ENCODE measurements at places on chromosomes 1 and 21. TPM values are rescaled to one million over a fixed set of nuclear protein-coding genes. Genes with fewer than 3 reads are reported as not detected.

DNA sequence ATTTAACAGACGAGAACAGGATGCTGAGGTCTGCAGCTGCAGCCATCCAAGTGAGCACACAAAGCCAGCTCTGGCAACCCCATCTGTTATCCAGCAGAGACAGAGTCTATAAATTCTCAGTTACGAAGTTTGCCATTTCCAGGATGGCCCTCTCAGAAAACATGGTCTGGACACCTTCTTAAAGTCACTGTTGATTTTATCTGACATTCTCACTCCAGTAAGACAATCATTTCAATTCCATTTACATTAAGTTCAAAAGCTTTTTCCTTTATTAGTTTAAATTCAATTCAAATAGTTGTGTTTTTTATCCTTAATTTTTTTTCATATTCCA lies 125.5 kb downstream of the DMRTB1 start:
- H3K4me1 ChIP-seq: peaks cover 12% of the 10 kb centered on the region
- H3K4me3 ChIP-seq: no peak overlapping the region
- H3K27me3 ChIP-seq: no peaks in the 10 kb centered on the region

GRCh38 chr1:6962996-6963911 lies 178.0 kb downstream of the CAMTA1 start:
- peak; percentile 95 for DNase-seq
- H3K4me3 ChIP-seq: peak overlapping the region; percentile 34
- H3K36me3 ChIP-seq: no peaks in the 10 kb centered on the region

Gene KCNJ6
- total RNA-seq: 0.24 TPM

Gene NFYC
- 83.9 TPM for total RNA-seq

GRCh38 chr21:35783721-35784120 lies 276.6 kb downstream of the SETD4 start:
- H3K4me1 ChIP-seq: peaks cover 20% of the 10 kb centered on the region
- no peaks in the 10 kb centered on the region for H3K27me3 ChIP-seq
- no peak for DNase-seq
- H3K4me3 ChIP-seq: no peak overlapping the region

GRCh38 chr1:210981490-210981889 lies 152.5 kb downstream of the KCNH1 start:
- no peaks in the 10 kb centered on the region for H3K27me3 ChIP-seq
- no peak for DNase-seq
- H3K27ac ChIP-seq: no peak overlapping the region
- H3K4me3 ChIP-seq: no peak overlapping the region

DNA sequence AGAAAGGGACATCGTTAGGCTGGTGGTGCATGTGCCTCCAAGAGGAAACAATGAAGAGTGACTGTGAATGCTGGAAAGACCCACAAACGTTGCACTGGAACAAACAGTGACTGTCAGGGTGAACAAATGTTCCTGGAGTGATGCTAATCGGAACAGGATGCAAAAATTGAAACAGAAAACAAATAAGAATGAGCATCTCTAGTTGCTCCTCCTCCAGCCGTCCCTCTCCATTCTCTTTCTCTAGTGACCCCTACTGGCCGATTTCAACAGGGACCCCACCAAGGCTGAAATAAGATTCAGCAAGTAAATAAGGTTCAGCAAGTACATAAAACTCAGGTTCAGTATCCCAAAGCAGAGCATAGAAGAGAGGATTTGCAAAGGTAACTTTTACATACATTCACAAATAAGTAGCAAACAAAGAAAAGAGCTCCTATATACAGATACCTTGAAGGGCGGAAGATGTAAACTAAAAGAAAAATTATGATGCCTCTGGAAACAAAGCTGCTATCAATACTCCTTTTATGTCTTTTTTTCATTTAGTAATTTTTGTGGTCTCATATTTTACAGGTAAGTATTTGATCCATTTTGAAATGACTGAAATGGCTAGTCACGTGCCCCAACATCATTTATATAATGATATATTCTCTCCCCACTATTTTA lies 836.1 kb upstream of the ADAMTS5 start:
- H3K27me3 ChIP-seq: no peaks in the 10 kb centered on the region
- H3K4me3 ChIP-seq: no peak overlapping the region
- H3K4me1 ChIP-seq: no peaks in the 10 kb centered on the region

Gene TMED5
- total RNA-seq: 48.1 TPM

Gene CFAP45
- total RNA-seq: 30.4 TPM

Gene FMO2
- 3.4 TPM for total RNA-seq

Gene ERO1B
- 20.3 TPM for total RNA-seq

DNA sequence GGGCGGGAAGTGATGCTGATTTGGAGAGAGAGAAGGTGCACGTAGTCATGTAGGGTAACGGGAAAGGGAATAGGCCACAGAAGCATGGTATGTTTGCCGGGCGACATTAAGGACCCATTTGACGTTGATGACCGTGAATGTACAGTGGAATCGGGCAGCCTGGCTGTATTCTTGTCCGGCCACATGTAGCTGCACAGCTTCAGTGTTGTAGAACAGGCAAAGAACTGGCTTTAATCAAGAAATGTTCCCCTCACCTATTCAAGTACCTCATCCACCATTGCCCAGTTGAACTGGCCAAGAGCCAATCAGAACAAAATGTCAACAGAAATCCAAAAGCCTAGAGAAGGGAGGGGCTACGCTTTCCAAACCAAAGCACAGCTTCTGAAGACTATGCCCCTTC lies 104.8 kb downstream of the DHRS3 start:
- H3K4me1 ChIP-seq: no peaks in the 10 kb centered on the region
- H3K36me3 ChIP-seq: no peaks in the 10 kb centered on the region
- no peaks in the 10 kb centered on the region for H3K27me3 ChIP-seq
- no peak overlapping the region for H3K4me3 ChIP-seq
- H3K27ac ChIP-seq: no peak overlapping the region

DNA sequence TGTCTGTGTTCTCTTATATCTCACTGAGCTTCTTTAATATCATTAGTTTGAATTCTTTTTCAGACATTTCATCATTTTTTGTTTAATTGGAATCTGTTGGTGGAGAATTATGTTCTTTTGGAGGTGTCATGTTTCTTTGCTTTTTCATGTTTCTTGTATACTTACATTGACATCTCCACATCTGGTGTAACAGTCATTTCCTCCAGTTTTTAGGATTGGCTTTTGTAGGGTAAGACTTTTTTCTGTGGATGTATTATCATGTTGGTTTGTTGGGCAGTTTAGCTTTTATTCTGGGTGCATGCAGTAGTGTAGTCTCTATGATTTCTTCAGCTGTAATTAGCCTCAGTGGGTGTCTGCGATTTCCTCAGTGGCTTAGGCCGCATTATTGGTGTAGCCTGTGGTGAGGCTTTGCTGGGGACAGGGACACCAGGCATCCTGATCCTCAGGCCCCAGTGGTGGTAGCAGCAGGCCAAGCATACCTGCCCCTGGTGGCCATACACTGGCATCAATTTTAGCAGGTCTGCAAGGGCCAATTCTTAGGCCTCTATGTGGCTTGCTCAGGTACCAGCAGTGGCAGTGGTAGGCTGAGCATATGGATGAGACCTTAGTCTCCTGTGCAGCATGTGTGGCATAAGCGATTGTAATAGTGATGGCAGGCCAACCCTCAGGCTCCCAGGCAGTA lies 77.6 kb upstream of the SAMD13 start:
- no peaks in the 10 kb centered on the region for H3K4me1 ChIP-seq
- no peak overlapping the region for H3K27ac ChIP-seq
- no peak overlapping the region for H3K4me3 ChIP-seq

DNA sequence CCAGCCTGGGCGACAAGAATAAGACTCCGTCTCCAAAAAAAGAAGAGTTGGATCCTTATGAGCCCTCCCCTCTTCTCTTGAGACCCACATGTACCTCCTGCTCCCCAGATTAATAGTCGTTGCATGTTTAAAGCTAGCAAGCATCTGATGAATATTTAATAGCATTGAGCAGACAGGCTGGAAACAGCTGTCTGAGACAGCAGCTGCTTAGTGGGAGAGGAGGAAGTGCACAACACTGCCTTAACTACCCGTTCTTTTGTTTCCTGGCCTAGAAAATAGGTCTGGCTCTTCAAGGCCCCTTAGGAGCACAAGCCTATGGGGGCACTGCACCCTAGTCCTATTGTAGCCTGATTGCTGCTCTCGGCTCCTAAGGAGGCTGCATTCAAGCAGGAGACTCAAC lies 17.3 kb upstream of the TMEM39B start:
- H3K36me3 ChIP-seq: no peaks in the 10 kb centered on the region
- no peak for DNase-seq
- H3K4me3 ChIP-seq: no peak overlapping the region
- no peak overlapping the region for H3K27ac ChIP-seq
- no peaks in the 10 kb centered on the region for H3K4me1 ChIP-seq

GRCh38 chr1:185864889-185865517 lies 130.8 kb downstream of the HMCN1 start:
- H3K27ac ChIP-seq: no peak overlapping the region
- H3K27me3 ChIP-seq: no peaks in the 10 kb centered on the region
- H3K36me3 ChIP-seq: no peaks in the 10 kb centered on the region
- DNase-seq: no peak
- no peaks in the 10 kb centered on the region for H3K4me1 ChIP-seq

GRCh38 chr1:29646161-29646775 lies 409.9 kb downstream of the PTPRU start:
- DNase-seq: no peak
- H3K27me3 ChIP-seq: no peaks in the 10 kb centered on the region
- H3K36me3 ChIP-seq: no peaks in the 10 kb centered on the region
- no peak overlapping the region for H3K4me3 ChIP-seq

Gene SUSD4
- 17.7 TPM for total RNA-seq

Gene WLS
- 93.7 TPM for total RNA-seq

DNA sequence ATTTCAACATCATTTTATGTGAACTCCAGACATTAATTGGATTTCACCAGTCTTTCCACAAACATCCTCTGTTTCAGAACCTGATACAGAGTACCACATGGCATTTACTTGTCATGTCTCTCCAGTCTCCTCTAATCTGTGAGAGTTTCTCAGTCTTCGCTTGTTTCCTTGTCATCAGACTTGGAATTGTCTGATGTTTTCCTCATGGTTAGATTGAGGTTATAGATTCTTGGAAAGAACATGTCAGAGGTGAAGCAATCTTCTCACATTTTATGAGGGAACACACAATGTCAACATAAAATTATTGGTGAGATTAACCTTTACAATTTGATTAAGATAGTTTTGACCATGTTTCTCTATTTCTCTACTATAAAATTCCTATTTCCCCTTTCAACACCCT lies 74.9 kb upstream of the TMPRSS15 start:
- H3K36me3 ChIP-seq: no peaks in the 10 kb centered on the region
- no peaks in the 10 kb centered on the region for H3K27me3 ChIP-seq
- no peak overlapping the region for H3K4me3 ChIP-seq
- H3K27ac ChIP-seq: no peak overlapping the region
- no peak for DNase-seq

Gene DMBX1
- total RNA-seq: 2.0 TPM

DNA sequence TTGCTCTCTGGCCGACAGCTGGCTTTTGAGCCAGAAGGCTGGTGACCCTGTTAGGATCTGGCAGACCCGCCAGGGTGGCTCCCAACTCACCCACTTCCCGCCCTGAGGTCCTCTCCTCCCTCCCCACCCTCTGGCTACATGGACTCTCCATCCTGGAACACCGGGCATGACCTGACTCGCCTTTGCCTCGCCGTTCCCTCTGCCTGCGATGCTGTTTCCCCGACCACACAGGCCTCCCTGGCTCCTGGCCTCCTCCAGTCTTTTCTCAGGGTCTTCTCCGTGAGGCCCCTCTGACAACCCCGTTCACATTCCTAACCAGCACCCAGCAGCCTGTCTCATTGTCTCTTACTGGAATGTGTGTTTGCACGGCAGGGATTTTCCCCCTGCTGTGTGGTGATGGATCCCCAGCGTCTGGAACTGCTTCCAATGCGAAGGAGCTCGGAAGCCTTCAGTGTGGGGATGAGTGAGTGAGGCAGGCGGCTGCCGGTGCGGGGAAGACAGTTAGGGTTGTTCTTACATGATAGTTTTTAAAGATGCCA lies 46.0 kb upstream of the POFUT2 start:
- H3K36me3 ChIP-seq: no peaks in the 10 kb centered on the region
- H3K27me3 ChIP-seq: no peaks in the 10 kb centered on the region
- H3K27ac ChIP-seq: no peak overlapping the region
- H3K4me3 ChIP-seq: no peak overlapping the region

DNA sequence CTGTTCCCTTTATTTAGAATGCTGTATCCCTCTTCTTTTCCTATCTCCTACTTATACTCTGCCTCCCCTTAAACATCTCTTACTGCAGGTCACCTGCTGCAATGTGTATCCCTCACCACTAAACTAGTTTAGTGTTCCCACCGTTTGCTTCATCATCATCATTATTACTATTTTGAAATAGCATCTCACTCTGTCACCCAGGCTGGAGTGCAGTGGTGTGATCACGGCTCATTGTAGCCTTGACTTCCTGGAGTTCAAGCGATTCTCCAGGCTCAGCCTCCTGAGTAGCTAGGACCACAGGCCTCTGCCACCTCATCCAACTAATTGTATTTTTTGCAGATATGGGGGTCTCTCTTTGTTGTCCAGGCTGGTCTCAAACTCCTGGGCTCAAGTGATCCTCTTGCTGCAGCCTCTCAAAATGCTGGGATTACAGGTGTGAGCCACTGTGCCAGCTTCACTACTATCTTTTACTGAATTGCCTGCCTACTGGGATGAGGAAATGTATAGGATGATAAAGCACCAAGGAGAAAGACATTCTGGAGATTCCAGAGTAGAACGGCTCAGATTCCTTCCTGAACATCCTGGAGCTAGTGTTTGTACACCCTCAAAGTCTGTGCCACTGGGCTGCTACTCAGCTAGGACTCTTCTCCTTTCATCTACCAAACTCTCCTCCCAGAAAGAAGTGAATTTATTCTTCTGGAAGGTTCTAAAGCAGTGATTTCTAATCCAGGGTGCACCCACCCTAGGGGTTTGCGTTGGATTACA lies 8.6 kb upstream of the IFNAR1 start:
- no peaks in the 10 kb centered on the region for H3K27me3 ChIP-seq
- no peaks in the 10 kb centered on the region for H3K36me3 ChIP-seq
- DNase-seq: no peak
- no peak overlapping the region for H3K27ac ChIP-seq
- H3K4me1 ChIP-seq: no peaks in the 10 kb centered on the region

GRCh38 chr1:206419783-206420182 lies 50.5 kb upstream of the IKBKE start:
- DNase-seq: no peak
- H3K36me3 ChIP-seq: no peaks in the 10 kb centered on the region
- no peaks in the 10 kb centered on the region for H3K27me3 ChIP-seq
- no peak overlapping the region for H3K4me3 ChIP-seq
- no peak overlapping the region for H3K27ac ChIP-seq
- no peaks in the 10 kb centered on the region for H3K4me1 ChIP-seq

- H3K27ac ChIP-seq: no peak overlapping the region
- no peaks in the 10 kb centered on the region for H3K27me3 ChIP-seq
- DNase-seq: no peak
- H3K4me1 ChIP-seq: no peaks in the 10 kb centered on the region
- no peaks in the 10 kb centered on the region for H3K36me3 ChIP-seq
- H3K4me3 ChIP-seq: no peak overlapping the region
Observed at GRCh38 chr1:241456743-241457142, 62.8 kb downstream of the FH start.

GRCh38 chr1:209777587-209777986 lies 6.8 kb downstream of the C1orf74 start:
- no peaks in the 10 kb centered on the region for H3K27me3 ChIP-seq
- H3K27ac ChIP-seq: no peak overlapping the region
- no peaks in the 10 kb centered on the region for H3K36me3 ChIP-seq
- no peaks in the 10 kb centered on the region for H3K4me1 ChIP-seq
- DNase-seq: no peak

Gene KCNE2
- total RNA-seq: 0.37 TPM

GRCh38 chr1:211495584-211495983 lies 3.6 kb upstream of the RD3 start:
- H3K4me3 ChIP-seq: no peak overlapping the region
- no peaks in the 10 kb centered on the region for H3K27me3 ChIP-seq
